ENCODE measurements at places on chromosomes 13 and 19.

DNA sequence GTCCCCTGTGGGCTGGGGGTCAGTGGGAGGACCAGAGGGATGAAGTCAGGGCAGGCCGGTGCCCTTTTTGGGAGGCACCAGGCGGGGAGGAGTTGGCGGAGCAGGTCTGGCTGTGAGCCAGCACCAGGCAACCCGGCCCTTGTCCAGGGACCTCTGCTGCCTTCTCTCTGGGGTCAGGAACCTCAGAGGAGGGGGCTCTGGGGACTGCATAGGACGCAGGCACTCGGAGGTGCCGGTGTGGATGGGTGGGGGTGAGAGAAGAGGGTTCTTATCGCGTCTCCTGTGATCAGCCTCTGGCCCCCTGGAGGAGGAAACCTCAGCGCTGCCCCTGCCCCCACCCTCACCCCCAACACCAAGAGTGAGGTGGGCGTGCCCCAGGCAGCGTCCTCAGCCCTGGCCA, 16.5 kb downstream of the DPF1 start:
- DNase-seq, result no peak

DNA sequence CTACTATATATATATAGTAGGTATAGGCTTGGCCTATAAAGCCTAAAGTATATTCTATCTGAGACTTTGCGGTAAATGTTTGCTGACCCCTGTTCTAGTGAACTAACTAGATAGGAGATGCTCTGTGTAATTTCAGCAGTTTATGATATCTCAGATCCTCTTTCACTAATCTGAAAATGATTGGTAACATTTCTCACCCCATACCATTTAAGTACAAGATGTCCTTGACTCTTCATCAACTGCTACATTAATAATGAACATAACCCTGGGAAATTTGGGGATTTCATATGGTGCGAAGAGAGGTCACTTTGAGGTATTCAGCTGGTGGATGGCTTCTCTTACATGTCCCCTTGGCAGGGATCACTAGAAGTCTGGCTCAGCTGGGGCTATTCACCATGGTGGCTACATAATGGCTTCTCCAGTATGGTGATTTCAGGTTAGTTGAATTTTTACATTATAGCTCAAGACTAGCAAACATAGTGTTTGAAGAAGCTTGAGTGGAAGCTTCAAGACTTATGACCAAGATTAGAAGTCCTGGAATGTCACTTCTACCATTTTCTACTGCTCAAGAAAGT, 103.6 kb upstream of the MYCBP2 start:
- no peak for DNase-seq

DNA sequence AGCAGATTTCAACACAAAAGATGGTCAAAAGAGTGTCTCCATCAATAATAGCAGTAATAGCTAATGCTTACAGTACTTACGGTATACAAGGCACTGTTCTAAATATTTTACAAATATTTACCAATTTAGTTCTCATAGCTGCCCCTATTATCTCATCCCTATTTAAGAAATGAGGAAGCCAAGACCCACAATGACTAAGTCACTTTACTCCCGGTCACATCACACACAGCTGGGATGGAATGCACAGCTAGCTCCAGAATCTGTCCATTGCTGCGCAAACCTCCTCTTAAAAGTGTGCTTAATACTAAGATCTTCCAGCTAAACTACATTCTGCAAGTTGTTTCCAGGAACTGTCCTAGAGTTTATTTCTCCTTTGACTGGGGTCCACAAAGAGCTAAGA, 63.4 kb downstream of the RAP2A start:
- DNase-seq, result no peak

DNA sequence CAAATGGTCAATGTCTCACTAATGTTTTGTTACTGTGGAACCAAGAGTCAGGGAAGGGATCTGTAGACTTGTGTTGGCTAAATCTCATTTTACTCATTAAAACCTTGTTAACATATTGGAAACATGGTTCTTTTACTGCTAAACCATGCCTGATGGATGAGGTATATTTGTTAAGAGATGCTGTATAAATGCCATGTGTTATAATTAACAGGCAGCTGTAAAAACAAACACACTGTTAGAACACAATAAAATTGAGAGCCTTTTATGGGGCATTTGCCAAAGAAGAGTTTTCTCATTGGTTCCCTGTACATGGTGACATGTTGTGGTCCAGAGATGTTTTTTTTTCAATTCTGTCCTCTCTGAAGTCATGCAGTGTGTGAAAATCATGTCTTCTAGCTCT, 121.9 kb downstream of the ESD start:
- DNase-seq, result no peak

GRCh38 chr13:106796280-106797047, 228.5 kb upstream of the ARGLU1 start:
- no peak for DNase-seq

- DNase-seq, result no peak
These were observed 632 bp downstream of the MARK4 start for GRCh38 chr19:45251452-45252354.

GRCh38 chr13:110525328-110526319, 35.9 kb downstream of the RAB20 start:
- no peak for DNase-seq

DNA sequence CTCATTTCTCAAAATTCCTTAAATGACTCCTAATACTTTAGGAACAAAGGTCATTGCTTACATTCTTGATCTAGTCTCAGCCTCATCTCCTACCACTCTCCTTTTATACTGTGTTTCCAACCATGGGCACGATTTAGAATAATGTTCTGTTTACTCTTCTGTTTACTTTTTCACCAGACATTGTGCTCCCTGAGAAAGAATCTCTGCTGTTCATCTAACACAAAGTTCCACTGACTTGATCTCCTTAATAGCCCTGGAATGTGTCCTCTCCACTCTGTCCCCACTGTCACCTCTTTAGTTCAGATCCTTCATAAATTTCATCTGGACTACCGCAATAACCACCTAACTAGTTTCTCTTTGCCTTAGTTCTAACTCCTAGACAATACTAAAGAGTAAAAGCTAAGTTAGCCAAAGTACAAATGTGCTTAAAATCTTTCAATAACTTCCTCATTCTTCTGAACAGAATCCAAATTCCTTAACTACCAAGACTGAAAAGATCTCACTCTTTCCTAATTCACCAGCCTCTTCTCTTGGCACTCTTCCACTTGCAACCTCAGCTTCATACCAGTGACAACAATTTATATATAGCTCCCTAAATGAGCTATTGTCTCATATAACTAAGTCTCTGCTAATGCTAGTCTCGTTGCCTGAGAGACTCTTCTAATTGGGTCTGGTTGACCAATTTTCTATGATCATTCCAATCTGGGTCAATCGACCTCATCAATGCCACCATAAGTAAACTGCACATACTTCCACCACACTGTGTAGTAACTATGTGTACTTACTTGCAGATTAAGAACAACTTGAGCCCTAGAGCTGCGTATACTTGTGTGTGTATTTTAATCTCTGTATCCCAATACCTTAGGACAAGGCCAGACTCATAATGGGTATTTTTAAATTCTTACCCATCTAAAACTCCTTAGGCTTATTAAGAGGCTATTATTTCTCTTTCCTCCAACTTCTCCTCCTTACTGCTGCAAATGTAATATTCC, 179.9 kb downstream of the VWA8 start:
- no peak for DNase-seq

- no peak for DNase-seq
These were observed 17.9 kb upstream of the C2CD4C start for GRCh38 chr19:426725-427445.

DNA sequence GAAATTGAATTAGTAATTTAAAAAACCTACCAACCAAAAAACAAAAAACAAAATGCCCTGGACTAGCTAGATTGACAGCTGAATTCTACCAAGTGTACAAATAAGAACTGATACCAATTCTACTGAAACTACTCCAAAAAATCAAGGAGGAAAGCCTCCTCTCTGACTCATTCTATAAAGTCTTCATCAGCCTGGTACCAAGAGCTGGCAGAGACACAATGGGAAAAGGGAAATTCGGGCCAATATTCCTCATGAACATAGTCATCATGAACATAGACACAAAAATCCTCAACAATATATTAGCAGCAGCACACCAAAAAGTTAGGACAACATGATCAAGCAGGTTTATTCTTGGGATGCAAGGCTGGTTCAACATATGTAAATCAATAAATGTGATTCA, 2667.7 kb upstream of the PCDH20 start:
- DNase-seq, result no peak

DNA sequence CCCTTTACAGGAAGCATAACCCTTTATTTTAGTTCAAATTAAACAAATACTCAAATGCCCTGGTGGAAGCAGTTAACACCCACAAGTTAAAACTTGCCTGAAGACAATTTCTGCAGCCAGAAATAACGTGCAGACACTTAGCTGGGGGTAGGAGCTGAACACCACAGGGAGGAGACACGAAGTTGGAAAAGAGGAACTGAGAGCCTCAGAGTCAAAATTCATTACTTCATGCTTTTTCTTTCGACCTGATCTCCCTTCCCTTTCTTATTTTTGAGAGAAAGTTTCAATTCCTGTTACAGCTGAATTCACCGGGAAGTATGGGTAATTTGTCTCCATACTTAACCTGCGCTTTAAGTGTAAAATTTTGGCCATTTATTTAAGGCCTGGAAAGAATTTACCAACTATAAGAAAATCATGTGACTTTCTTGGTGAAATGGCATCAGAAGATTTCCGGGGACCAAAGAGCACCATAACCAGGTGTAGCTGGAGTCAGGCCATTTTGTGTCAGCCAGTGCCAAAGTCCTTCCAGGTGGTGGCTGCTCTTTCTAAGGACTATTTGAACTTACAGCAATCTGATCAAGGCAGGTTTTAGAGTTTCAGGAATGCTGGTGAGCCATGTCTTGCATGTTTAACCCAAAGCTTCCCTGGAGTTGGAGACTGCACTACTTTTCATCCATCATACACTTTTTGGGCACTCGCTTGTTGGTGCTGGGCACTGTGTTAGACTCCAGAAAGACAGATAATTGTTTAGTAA, 46.5 kb upstream of the RCBTB2 start:
- no peak for DNase-seq

GRCh38 chr19:30634996-30635975, 263.1 kb downstream of the ZNF536 start:
- DNase-seq, result peak; percentile 20

DNA sequence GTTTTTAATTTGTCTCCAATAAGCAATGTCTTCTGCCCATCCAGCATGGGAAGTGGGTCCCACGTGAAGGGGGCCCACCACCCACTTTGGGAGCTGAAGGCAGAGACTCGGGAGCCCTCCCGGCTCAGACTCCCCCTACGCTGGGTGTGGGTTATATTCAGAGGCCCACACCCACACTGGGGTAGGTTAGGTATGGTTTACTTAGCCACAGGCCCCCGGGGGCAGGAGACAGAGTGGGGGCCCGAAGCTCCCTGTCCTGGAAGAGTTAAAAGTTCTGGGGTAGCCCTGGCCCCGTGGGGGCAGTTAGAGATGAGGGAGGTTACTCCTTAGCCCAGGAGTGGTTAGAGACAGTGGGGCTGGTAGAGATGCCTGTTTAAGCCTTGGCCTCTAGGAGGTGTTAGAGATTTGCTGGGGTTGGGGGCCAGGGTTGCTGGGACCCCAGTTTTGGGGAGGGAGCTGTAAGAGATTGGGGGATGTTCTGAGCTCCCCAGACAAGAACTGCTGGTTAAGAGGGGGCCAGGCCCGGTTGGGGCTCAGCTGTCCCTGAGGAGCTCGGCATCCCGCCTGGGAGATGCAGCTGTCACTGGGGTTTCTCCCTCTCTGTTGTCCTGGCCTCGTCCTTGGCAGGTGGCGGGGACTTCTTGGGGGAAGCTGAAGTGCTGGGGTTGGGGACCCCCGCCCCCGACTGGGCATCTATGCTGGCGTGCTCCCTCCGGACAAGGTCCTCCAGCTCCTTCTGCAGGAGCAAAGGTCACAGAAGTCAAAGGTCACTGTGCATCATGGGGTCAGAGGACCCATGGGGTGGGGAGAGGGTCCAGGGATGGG, 712 bp upstream of the RINL start:
- DNase-seq, result no peak

DNA sequence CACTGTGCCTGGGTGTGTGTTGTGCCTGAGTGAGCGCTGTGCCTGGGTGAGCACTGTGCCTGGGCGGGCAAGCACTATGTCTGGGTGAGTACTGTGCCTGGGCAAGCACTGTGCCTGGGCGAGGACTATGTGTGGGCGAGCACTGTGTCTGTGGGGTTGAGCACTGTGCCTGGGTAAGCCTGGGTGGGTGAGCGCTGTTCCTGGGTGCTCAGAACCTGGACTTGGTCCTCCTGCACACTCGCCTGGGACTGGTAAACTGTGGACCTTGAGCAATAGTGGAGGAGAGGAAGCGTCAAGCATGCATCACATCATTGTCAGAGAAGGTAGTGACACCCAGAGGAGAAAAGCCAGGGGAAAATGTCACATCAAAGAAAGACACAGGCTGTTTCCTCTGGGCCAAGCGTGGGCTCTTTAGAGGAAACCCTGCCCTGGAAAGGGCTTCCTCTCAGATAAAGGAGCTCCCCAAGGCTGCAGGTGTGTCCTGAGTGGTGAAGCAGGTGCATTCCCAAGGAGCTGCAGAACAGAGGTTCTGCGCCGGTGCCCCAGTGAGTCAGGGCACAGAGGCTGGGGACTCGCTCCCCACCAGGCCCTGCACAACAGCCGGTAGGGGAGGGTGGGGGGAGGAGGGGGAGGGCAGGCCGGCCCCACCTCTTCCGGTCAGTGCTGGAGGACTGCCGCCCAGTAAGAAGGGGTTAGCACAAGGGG, 141.2 kb downstream of the TEX29 start:
- no peak for DNase-seq

- no peak for DNase-seq
These were observed 565.1 kb downstream of the LIG4 start for GRCh38 chr13:107650081-107650701.

DNA sequence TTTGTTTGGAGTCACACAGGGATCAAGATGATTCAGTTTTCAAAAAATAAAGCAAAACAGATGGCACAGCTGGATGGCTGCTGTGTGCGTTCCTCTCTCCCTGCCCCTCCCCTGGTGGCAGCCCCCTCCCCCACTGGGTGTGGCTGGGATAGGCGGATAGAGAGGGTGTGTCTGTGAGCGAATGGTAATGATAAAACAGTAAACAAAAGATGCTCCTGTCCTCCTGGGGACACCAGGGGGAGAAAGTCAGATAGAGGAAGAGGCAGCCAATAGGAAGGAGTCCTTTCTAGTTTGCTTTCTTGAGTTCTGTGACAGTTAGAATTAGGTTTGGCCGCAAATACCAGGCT, 6.5 kb downstream of the TMEM255B start:
- DNase-seq, result no peak

GRCh38 chr13:24822640-24823039, 58.7 kb downstream of the RNF17 start:
- DNase-seq, result no peak

DNA sequence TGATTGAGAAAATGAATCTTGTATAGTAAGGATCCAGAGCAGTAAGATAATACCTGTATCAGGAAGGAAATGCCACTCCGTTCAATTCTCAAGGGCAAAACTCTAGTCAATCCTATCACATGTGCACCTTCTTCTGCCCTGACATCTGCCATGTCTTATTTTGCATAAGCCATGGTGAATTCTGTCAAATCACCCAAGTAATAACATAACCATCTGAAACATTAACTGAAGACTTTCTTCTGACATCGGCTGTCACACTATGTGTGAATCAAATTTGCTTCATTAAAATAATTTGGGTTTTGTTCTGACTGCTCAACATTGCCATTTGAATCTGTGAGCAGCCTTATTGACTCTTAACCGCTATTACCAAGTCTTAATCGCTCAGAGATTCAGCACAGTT, 91.2 kb downstream of the PCDH9 start:
- no peak for DNase-seq

- peak; percentile 2 for DNase-seq
These were observed 5.4 kb upstream of the MTRF1 start for GRCh38 chr13:41268764-41269163.

GRCh38 chr13:48493066-48493765, 39.7 kb downstream of the RCBTB2 start:
- no peak for DNase-seq

- DNase-seq, result no peak
These were observed 31.5 kb downstream of the KLF5 start for GRCh38 chr13:73090116-73090822.

- no peak for DNase-seq
These were observed 351.9 kb upstream of the MIR17HG start for GRCh38 chr13:90995614-90996013.

All from DMS 273 treated with DMSO at 0.1 percent for 48 hours (cell line).